Stimulated activated CD4-positive, alpha-beta T cell treated with anti-CD3 and anti-CD28 coated beads, Interleukin-15, amount 100 ng/mL, for 48 hours (primary cell): ENCODE measurements at places on chromosomes 7 and 10.

DNA sequence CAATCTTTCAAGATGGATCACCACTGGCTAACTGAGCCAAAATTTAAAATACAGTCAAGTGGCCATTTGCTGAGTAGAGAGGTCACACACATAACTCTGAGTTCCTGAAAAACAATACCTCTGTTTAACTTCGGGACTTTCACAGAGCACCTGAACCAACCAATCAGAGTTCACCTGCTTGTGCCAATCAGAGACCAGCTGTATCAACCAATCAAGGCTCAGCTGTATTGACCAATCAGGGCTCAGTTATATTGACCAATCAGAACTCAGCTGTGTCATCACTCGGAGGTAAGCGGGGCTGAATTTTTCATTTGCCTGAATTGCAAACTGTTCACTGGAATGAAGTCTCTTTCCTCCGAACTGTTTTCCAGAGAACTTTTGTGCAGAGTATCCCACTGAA is 10.0 kb upstream of the CPXM2 start:
- DNase-seq: no peak

DNA sequence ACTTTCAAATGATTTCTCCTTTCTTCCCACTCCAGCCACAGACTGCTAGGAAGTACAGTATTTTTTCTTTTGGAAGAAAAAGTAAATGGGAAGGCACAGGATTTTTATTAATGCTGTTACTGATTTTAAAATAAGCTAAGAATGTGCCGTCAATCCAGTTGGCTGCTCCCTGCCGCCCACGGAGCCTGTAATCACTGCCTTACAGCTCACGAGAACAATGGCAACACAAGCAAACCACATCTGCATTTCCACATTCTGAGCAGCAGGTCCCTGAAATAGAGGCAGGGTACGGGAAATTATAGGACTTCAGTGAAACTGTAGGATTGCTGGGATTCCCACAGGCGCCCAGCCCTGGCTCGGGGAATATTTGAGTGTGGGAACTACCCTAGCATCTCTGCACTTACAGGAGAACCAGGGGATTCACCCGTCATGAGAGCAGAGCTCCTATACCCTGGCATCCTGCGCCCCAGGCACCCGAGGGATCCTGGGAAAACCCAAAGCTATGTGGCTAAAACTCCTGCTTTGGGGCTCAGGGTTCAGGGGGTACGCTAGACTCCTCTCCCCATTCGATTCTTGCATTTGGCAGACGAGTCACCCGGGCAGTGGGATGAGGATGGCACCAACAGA is 72.9 kb upstream of the TNS3 start:
- DNase-seq: no peak

GRCh38 chr7:81852701-81853100 is 82.9 kb upstream of the HGF start:
- DNase-seq: no peak

- DNase-seq: no peak
Measured at GRCh38 chr10:129032372-129033313, 434.4 kb upstream of the MGMT start.

DNA sequence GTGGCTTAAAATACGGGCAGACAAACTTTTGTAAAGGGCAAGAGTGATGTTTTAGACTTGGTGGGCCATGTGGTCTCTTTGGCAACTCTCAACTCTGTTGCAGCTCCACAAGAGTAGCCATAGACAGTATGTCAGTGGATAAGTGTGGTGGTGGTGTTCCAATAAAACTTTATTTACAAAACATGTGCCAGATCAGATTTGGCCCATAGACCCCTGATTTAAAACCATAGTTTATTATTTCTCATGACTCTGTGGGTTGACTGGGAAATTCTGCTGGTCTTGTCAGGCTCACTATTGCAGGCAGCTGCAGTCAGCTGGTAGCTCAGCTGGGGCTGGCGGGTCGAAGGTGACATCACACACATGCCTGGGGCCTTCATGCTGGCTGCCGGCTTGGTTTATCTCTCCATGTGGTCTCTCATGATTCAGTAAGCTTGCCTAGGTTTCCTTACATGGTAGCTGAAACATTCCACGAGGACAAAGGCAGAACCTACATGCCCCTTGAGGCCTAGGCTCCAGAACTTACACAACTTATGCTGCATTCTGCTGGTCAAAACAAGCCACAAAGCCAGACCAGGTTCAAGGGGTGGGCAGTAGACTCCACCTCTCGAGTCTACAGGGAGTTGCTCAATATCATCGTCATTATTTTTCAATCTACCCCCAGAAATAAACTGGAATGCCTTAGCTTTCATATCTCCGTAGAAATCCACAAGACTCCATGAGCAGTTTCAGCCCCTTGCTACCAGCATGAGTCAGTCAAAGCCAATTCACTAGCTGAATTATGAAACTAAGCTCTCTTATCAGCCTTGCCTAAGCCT is 245.7 kb downstream of the WDR11 start:
- no peak for DNase-seq

GRCh38 chr7:155971180-155971770 is 159.0 kb upstream of the SHH start:
- DNase-seq: no peak

DNA sequence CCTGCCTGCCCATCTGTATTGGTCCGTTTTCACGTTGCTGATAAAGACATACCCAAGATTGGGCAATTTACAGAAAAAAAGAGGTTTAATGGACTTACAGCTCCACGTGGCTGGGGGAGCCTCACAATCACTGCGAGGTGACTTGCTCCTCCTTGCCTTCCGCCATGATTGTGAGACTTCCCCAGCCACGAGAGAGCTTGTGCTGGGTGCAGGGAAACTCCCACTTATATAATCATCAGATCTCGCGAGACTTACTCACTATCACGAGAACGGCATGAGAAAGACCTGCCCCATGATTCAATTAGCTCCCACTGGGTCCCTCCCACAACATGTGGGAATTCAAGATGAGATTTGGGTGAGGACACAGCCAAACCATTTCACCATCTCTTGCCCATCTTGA is 111.8 kb downstream of the MYL10 start:
- no peak for DNase-seq

- no peak for DNase-seq
Measured at GRCh38 chr10:131750973-131751826, 149.6 kb upstream of the PPP2R2D start.

- DNase-seq: peak; percentile 60
Measured at GRCh38 chr7:4791738-4792536, 16.5 kb downstream of the AP5Z1 start.

DNA sequence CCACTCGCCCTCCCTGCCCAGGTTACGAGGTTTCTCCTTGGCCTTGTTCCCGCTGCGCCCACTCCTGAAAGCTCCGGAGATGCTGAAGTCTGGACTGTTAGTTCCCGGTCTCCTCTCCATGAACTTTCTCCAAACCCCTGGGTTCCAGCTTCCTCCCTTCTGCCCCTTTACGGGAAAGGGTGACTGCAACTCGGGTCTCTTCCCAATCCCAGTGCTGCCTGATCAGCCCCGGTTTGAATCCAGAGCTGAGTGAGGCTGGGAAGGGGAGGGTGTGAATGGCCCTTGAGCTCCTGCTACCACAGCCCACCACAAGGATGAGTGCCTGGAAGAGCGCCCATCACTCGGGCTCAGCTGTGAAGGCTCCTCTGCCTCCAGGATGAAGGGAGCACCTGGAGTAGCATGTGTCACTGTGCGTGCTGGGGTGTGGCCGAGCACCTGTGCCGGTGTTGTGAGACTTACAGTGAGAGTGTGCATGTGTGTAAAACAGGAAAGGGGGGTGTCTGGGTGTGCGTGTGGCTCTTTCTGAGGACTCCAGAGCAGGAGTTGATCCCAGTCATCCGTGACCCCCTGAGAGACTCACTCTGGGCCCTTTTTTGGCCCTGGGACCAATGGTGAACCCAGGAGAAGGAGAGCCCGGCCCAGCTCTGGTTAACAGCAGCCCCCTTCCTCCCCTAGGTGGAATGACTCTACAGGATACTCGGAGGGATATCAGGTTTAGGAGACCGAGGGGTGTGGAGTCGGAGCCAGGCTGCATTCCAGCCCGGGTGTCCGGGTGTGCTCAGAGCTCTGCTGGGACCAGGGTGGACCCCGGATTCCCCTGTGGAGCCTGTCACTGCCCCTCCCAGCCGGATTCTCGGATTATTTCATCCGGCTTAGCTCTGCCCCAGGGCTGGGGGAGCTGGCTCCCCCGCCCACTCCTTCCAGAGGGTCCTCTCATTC is 1.1 kb upstream of the ZNF467 start:
- DNase-seq: no peak

DNA sequence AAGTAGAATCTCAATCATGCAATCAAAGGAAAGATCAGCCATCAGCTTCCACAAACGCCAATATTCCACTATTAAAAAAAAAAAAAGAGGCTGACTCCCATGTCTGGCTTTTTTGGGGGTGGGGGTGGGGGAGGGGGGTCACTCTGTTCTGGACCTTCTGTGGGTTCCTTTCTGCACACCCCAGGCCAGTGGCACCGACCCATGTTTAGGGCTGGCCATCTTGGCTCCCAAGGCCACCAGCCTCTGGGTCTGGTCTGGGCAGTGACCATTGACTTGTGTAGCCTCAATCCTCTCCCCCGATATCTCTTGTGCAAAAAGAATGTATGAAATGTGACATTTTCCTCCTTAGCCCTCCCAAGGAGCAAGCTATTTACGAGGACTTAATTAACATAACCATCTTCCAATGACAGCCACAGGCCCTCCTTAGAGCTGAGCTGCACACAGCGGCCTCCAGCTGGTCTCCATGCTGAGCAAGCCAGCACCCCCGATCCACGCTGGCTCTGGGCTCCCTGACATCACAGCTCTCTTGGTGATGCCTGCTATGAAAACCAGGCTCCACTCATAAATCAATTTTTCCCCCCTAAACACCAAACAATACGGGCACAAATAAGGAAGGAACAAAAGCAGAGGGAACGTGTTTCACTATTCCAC is 100.1 kb downstream of the ZRANB1 start:
- no peak for DNase-seq

DNA sequence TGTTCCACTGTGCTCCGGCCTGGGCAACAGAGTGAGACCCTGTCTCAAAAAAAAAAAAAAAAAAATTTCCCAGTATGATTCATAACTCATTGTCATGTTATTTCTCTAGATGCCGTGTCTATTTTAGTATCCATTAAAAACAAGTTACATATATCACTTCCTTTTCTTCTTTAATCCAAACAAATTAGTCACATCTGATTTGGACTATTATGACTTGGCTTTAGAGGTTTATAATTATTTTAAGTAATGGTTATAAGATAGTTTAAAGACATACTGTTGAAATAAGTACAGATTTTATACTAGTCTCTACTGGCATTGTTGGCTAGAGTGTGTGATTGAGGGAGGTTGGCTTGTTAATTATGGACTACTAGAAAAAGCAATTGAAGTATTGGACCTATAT is 53.3 kb downstream of the ZMYND11 start:
- no peak for DNase-seq

DNA sequence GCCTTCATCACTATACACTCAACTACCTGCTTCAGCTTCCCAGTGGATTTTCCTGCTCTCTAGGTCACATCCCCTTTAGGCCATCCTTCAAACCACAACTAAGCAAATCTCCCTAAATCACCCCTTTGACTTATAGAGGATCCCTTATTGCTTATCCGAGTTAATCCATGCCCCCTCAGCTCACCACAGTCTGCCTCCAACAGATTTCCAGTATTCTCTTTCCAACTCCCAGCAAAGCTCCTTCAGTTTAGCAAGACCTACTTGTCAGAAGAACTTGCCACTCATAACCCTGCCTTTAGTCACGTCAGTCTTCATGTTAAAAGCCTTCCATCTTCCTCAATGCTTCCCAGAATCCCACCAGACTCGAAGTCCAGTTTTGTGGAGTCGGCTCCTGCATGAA is 38.6 kb downstream of the RAPGEF5 start:
- DNase-seq: no peak

- DNase-seq: no peak
Measured at GRCh38 chr10:78531088-78531487, 497.4 kb downstream of the RPS24 start.

DNA sequence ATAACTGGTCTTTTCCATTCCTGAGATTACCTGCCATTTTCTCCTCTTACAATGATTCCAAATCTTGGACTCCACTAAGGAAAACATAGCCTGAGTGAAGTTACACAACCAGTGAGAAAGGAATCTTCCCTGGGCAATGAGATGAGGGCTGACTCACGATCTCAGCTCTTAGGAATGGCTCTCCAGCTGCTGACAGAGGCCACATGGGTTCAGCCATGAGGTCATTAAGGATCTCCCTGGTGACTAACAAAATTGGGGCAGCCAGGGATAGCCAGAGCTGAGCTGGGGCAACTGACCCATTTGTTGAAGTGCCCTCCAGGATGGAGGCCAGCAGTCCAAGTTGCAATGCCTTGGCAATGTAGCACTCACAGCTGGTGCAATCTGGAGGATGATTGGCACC is 78.7 kb upstream of the MKLN1 start:
- DNase-seq: no peak

GRCh38 chr7:11726001-11726793 is 105.8 kb downstream of the THSD7A start:
- no peak for DNase-seq

GRCh38 chr7:28328146-28328545 is 84.2 kb upstream of the CREB5 start:
- no peak for DNase-seq

GRCh38 chr7:108308903-108309302 is 147.3 kb downstream of the NRCAM start:
- no peak for DNase-seq

- DNase-seq: no peak
Measured at GRCh38 chr10:88226891-88227290, 356.2 kb downstream of the RNLS start.

DNA sequence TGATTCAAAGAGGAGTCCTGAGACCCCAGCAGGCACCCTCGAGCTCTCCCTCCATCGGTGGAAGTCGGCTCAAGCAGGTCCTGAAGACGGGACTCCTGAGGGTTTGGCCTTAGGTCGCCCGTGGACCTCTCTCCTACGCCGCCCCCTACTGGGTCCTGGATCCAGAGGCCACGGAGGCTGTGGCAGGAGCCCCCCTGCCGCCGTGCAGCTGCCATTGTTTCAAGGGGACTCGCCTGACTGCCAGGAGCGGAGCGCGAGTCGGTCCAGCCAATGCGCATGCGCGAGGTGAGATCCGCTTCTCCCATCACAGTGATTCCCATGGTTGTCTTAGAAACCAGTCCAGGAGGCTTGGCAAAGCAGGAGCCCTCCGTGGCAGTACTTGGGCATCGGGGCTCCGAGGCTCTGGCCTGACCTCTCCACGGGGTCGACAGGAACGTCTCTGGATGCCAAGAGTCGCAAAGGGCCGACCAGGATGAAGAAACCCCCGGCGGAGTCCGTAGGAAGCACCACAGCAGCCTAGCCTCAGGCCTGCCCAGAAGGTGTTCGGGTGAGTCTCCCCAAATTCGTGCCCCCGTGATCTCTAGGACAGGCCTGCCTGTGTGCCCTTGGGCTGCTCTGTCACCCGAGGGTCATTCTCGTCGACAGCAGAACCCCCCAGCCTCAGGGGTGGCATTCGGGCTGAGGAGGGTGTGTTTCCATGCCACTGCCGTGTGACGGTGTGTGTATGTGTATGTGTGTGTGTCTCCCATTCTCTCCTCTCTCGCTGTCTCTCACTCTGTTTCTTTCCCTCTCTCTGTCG is 322.3 kb downstream of the ZNF716 start:
- DNase-seq: no peak

- no peak for DNase-seq
Measured at GRCh38 chr7:153638821-153639435, 413.3 kb upstream of the DPP6 start.
